ENCODE measurements at places on chromosomes 1 and 21.

DNA sequence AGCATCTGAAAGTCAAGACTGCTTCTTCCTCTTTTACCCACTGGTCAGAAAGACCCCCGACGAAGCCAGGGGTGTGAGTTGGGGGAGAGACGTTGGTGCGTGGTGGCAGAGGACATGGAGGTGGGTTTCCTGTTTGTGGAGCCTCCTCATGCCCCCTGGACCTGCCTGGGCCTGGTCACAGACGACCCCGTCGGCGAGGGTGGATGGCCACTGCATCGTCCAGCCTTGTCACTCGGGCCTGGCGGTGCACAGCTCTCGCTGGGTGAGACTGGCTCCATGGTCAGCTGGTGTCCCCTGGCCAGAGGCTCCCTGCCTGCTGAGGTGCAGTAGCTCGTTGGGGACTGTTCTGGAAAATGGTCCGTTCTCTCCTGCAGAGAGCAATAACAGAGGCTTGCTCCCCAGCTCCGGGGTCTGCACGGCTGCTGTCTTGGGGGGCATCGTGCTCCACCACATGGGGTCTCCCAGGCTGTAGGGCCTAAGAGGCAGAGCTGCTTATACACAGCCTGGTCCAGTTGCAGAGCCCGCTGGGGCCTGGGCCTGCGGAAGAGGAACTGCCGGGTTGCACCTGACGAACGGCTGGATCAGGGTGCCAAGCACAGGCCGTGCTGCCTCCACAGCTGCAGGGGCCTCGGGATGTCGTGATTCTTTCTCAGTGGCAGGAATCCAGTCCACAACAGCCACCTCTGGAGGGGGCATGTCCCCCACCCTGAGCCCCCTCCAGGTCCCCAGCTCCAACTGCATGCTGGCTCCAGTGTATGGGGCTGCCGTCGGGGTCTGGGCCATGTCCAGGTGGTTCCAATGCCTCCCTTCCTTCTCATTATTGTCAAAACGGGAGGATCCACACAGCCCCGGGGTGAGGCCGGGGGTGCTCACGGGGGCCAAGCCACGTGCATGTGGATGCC is 18.0 kb upstream of the ACTRT2 start:
- DNase-seq = peak; percentile 12

- no peak for DNase-seq
Measured at GRCh38 chr1:95426772-95427171, 192.8 kb downstream of the RWDD3 start.

DNA sequence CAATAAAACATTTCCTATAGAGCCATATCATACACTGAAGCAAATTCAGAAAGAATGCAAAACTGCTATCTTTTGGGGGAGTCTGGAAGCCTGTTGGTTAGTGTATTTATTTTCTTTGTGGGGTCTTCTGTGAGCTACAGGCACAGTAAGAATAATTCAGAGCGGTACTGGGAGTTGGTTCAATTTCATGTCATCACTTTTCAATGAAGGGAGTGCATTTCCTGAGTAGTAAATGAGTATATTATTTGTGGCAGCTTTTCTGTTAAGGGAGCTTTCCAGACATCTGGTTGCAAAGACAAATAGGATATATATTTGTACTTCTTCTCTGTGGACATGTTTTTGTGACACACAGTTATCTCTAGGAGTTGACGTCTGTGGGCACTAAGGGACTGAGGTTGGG is 130.6 kb downstream of the HUNK start:
- no peak for DNase-seq

DNA sequence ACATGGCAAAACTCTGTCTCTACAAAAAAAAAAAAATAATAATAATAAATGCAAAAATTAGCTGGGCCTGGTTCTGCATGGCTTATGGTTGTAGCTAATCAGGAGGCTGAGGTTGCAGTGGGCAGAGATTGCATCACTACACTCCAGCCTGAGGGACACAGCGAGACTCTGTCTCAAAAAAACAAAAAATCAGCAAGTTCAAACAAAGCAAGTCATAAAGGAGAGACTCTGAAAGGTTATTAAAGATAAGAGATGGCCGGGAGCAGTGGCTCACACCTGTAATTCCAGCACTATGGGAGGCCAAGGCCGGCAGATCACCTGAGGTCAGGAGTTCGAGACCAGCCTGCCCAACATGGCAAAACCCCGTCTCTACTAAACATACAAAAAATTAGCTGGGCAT is 28.8 kb downstream of the COP1 start:
- no peak for DNase-seq

- DNase-seq = no peak
Measured at GRCh38 chr21:45073301-45074047, 906 bp upstream of the ADARB1 start.

DNA sequence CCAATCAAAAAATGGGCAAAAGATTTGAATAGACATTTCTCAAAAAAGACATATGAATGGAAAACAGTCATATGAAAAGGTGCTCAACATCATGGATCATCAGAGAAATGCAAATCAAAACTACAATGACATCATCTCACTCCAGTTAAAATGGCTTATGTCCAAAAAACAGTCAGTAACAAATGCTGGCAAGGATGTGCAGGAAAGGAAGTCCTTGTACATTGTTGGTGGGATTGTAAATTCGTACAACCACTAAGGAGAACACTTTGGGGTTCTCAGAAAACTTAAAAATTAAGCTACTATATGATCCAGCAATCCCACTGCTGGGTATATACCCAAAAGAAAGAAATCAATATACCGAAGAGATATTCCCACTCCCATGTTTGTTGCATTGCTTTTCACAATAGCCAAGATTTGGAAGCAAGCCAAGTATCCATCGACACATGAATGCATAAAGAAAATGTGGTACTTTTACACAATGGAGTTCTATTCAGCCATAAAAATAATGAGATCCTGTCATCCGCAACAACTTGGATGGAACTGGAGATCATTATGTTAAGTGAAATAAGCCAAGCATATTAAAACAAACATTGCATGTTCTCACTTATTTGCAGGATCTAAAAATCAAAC is 17.9 kb downstream of the GBP5 start:
- DNase-seq = no peak

DNA sequence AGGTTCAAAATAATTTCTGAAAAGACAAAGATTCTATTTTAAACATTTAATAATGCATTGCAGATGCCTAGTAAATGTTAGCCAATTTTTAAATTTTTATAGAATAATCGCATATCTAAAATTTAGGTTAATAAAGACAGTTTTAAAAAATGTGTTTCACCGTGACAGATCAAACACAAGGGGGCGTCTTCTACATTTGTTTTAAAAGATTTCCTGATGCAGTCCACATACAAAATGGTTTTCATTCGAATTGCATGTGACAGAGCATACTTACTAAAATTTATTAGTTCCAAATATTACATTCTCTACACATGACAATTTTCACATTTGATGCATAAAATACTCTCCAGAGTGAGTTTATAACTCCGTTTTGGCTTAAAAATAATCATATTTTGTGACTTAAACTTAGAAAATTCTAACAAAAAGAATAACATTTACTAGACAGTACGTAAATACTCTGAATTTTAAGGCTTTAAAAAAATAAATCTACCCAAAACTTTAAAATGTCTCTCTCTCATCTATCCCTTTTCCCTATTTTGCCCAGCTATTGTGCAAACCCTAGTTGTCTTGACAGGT is 75.5 kb downstream of the ADAMTS1 start:
- no peak for DNase-seq

- DNase-seq = no peak
Measured at GRCh38 chr1:78650114-78650660, 556 bp downstream of the IFI44 start.

DNA sequence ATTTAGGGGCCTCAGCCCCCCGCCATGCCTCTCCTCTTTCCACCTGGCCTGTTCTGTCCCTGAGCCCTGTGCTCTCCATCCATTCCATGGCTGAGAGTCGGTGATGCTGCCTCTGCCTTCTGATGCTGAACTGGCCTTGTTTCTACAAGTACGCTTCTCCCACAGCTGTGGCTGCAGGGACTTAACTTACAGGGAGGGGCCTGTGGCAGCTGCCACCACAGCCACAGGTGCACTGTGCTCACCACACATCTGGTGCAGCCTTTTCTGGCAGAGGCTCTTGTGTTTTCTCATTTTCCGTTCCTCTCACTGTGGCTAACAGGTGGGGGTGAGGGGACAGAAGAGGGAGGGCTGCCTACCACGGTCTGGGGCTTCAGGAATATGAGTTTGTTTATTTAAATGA is 4.2 kb downstream of the FMO1 start:
- DNase-seq = no peak

- peak; percentile 92 for DNase-seq
Measured at GRCh38 chr1:21956720-21957552, 19.8 kb upstream of the HSPG2 start.

GRCh38 chr21:46118316-46119143 is 20.6 kb downstream of the COL6A2 start:
- peak; percentile 5 for DNase-seq

- no peak for DNase-seq
Measured at GRCh38 chr21:34122047-34122446, 48.7 kb downstream of the MRPS6 start.

GRCh38 chr21:34987501-34988072 is 61.5 kb downstream of the RUNX1 start:
- DNase-seq = no peak

GRCh38 chr1:224929335-224930237 is at the start of gene DNAH14:
TSS of gene DNAH14 (plus strand) at chr1:224929675. CDS start at chr1:224952703, 23,028 bp downstream.
- peak; percentile 29 for DNase-seq

DNA sequence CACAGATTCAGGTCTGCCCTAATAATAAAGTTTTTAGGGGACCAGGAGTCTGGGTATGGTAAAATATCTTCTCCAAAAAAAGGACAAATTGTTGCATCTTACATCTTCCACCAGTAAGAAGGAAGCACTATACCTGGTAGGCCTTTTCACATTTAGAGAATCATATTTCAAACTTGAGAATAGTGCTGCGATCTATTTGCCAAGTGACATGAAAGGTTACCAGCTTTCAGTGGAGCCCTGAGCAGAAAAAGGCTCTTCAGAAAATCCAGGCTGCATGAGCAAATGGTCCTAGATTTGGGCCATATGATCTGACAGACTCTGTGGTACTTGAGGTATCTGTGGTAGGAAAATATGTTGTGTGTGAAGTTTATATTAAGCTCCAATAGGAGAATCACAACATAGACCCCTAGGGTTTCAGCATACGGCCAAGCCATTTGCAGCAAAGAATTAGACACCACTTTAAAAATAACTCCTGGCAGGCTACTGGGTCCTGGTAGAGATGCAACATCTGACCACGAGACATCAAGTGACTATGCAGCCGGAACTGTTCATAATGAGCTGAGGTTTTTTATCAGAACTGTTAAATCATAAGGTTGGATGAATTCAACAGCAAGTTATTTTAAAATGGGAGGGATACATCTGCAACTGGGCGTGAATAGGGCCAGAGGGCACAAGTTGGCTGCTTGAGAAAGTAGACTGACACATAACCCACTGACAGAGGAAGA is 38.6 kb upstream of the CCDC190 start:
- no peak for DNase-seq

DNA sequence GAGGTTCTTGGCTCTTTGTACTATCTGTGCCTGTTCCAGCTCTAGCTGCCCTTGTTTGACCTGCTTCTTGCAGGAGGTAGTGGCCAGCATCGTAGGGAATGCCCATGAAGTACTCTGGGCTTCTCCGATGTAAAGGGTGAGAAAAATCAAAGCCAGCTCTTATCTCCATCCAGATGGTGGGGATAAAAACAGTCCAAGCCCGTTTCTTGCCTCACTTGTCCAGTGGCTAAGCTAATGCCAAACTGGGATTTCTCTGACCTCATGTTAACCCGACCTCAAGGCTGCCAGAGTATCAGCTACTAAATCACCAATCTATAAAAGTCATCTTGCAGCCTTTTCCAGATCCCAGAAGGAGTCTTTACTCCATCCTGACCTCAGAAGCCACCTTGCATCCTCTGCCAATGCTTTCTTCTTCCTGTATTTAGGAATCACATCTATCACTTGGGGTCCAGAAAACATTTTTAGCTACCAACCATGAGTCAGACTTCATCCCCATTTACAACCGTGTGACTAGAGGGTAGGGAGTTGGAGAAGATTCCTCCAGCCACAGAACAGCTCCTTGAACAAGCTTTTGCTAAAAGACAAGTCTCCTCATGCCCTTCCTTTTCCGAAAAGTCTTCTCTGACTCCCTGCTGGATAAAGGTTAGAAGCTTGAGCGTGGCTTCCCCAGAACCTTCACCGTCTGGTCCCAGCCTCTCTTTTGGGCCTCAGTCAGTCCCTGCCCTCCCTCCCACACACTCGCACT is 35.9 kb downstream of the KCNC4 start:
- DNase-seq = no peak

DNA sequence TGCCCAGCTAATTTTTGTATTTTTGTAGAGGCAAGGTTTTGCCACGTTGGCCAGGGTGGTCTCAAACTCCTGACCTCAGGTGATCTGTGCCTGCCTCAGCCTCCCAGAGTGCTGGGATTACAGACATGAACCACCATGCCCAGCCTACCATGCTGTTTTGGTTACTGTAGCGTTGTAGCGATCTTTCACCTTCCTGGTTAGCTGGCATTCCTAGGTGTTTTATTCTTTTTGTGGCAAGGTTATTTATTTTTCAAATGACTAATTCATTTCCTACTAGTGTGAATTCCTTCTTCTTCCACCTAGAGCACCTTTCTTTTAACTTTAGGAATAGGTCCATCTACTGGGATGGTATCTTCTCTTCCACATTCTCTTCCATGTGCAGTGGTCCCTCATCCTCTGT is 29.3 kb downstream of the TMEM200B start:
- DNase-seq = no peak

- DNase-seq = no peak
Measured at GRCh38 chr1:179969962-179970361, 15.4 kb downstream of the CEP350 start.

DNA sequence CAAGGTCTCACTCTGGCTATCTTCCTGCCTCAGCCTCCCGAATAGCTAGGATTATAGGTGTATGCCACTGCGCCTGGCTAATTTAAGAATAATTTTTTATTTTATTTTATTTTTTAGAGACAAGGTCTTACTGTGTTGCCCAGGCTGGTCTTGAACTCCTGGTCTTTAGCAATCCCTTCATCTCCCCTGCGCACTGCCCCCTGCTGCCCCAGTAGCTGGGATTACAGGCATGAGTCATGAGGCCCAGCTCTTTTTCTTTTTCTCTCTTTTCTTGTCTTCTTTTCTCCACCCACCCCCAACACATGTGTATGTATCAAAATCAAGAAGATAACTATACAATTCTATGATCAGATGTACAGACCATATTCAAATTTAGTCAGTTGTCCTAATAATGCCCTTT is 87.2 kb downstream of the PEX14 start:
- no peak for DNase-seq

DNA sequence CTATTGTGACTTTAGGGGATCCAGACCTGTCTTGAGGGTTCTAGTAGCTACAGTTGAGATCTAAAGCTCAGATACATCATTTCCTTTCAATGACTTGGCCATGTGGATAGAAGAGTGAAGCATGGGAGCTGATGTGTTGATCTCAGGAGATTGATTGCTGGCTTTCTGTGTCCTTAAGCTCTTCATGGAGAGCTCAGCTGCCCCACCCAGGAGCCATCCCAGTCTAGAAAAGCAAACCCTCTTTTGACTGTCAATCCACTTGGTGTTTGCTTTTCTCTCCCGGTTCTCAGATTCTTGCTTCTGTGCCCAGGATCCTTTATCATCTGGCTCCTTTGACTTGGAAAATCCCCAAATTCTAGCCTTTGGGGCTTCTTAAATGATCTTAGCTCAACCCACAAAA is 87.2 kb downstream of the ATP1A1 start:
- no peak for DNase-seq

All from heart left ventricle (tissue), 16 donors.